ENCODE measurements at places on chromosomes 1 and 21.

DNA sequence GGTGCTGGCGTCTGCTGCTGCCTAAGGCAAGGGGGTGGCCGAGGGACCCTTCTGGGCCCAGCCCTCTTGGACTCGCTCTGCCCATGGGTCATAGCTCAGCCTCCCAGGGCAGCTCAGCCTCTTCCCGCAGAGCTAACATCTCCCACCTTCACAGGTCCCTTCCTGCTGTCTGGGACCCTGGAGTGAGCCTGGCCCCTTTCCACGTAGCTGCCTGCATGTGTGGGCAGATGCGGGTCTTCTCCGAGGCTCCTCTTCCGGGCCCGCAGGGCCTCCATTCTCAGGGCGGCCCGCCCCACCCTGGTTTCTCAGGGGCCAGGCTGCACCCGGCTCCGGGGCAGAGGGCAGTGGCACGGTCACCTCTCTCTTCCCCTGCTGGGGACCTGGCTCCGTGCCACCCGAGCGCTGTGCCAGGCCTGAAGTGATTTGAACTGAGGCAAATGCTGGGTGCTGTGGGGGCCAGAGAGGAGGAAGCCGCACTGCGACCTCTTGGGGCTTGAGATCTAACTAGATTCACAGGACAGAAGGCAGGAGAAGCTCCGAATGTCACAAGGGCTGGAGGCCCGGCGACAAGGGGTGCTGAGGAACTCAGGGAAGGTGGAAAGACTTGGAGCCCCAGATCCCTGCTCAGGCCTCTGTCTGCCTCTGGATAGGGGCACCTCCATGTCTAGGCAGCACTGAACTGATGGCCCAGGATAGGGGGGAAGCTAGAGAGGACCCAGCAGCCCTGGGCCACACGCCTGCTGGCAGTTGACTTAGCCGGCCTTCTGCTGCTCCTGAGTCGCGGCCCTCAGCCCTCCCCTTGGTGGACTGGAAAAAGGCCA lies 40.7 kb downstream of the COQ8A start:
- DNase-seq: no peak

DNA sequence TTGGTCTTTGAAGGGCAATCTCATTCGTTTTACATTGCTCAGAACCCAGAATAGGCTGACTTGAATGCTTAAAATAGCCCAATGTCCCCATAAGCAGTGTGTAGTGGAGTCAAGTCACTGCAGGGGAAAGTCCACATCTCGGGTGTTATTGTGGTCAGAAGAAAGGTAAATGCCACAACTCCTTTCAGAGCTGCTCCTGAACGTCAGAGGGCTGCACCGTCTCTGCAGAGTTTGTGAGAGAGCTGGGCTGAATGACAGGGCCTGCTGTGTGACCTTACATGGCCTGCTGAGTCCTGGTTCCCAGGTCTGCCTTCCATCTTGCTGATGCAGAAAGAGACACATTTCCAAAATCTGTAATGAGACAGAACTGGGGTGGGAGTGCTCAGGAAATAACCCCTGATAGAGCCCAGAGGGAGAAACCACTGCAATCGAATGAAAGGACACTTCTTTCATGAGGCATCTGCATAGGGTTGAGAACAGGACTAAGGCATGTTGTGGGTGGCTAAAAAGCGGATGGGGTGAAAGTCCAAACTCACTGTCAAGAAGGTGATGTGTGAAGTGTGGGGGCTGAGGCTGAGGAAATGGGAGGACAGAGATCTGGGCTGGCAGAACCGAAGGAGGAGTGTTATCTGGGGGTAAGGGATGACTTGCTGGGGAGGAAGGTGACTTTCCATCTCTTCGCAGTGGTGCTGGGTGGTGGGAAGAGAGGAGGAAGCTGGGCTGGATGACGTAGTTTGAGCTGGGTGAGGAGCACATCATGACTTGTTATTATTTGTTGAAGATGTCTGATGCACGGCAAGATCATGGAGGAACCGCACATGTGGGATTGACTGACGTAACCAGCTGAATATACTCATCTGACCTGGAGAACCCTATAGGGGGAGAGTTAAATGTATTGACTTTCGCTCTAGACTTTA lies 33.7 kb downstream of the XCL2 start:
- no peak for DNase-seq

- no peak for DNase-seq
Observed at GRCh38 chr1:107442551-107442950, 301.7 kb downstream of the NTNG1 start.

DNA sequence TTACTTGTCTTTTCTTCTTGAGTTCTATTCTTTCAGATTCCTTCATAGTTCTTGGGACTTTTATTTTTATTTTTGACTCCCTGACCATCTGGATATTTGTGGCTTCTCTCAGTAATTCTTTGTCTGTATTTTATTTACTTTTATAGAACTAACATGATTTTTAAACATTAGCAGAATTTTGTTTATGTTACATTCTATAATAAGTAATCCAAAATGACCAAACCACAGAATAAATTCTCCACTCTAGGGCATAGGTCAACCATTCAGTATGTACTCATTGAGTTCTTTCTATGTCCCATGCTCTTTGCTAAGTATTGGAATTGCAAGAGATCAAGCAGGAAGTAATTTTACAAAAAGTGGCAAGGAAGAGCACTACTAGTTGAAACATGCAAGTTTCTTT lies 969.0 kb downstream of the TTLL7 start:
- no peak for DNase-seq

GRCh38 chr1:3360646-3361257 lies 93.7 kb upstream of the ARHGEF16 start:
- no peak for DNase-seq

- no peak for DNase-seq
Observed at GRCh38 chr1:6898974-6899539, 113.8 kb downstream of the CAMTA1 start.

GRCh38 chr1:209379280-209379679 lies 204.2 kb upstream of the CAMK1G start:
- DNase-seq: no peak

GRCh38 chr1:222892137-222892769 lies 77.4 kb downstream of the DISP1 start:
- no peak for DNase-seq

DNA sequence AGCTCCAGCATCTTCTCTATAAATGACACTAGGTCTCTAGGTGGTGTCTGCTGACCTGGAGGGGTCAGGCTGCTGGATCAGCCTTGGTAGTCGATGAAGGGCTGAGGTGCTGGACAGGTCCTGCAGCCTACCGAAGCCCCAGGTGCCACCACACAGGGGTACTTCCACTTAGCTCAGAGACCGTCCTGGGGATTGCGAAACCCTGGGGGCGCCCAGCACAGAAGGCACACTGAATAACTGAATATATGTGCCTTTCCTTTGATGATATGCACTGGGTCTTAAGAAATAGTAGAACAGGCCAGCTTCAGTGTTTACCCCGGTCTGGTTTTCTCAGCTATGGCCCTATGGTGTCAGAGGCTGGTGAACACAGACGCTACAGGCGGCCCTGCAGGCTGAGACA lies 10.9 kb downstream of the UBE2J2 start:
- no peak for DNase-seq
